ENCODE measurements at places on chromosomes 3 and 15.

GRCh38 chr3:171149526-171150116 is 123.1 kb upstream of the SLC2A2 start:
- DNase-seq = no peak

DNA sequence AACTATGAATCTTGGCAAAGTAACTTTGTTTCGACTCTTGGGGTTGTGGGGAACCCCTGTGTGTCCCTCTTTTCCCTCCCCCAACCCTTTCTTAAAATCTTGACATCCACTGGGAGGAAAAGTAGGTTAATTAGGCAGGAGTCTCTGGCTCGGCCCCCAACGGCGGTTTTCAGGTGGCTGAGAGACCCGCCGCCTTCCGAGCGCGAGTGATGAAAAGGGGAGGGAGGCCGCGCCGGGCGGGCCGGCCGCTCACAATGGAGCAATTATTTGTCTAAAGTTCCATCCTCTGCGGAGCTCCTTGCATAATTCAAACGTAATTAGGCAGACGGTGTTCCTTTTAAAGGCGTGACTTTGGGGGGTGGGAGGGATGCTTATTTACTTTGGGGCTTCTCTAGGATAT is 51.7 kb downstream of the ZIC4 start:
- DNase-seq = peak; percentile 10

DNA sequence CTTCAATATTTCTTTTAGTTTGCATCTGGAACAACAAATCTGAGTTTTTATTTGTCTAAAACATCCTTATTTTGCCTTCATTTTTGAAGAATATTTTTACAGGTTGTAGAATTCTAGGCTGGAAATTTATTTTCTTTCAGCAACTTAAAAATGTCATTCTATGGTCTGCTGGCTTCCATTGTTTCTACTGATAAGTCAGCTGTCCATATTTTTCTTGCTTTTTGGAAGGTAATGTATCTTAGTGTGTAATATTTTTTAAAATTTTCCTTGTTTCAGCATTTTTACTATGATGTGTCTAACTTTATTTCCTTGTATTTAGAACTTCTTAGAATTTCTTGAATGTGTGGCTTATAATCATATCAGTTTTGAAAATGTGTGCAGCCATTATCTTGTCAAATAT is 37.0 kb downstream of the SEMA6D start:
- DNase-seq = no peak

DNA sequence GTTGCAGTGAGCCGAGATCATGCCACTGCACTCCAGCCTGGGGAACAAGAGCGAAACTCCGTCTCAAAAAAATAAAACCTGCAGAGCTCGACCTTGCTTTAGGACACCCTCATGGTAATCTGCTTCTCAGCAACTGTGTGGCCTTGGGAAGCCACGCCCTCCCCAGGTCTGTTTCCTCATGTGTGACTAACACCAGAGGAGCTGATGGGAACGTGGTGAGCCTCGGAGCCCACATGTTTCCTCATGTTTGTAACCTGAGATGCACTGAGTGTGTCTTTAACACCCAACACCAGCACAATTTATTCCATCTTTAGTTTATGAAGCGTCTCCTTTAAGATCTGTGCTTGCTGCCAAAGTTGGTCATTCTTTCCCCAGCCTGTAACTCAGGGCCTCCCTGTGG is 142.8 kb downstream of the OCA2 start:
- DNase-seq = peak; percentile 4

DNA sequence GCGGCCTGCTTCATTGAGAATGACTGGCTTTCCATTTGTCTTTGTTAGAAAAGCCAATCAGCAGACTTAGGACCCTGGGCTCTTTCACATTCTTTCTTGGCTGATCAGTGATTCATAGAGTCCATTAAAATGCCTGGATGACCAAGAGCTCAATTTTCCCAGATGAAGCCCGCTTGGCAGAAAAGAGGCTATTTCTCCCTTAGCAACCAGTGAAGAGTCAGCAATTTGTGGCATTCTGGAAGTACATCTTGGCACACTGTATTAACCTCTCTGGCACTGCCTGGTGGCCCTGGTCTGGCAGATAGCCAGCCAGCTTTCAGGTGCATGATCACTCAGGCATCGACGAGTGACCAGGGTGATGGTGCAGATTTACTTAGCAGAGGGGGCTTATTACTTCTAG is 145.7 kb upstream of the PLAAT1 start:
- no peak for DNase-seq

- no peak for DNase-seq
Measured at GRCh38 chr3:68287101-68287500, 632.7 kb upstream of the SUCLG2 start.

GRCh38 chr3:67288466-67289106 is 290.5 kb downstream of the KBTBD8 start:
- DNase-seq = no peak

DNA sequence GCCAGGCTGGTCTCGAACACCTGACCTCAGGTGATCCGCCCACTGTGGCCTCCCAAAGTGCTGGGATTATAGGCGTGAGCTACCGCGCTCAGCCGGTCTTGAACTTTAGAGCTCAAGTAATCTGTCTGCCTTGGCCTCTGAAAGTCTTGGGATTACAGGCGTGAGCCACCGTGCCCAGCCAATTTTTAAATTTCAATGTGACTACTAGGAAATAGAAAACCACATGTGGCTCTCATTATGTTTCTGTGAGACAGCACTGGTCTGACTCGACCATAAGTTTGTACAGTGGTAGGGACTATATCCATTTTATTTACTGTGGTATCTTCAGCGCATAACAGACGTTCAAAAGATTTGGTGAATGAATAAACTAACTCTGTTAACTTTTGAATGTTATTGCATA is 9.1 kb downstream of the ZFAND6 start:
- DNase-seq = no peak

Data from choroid plexus epithelial cell (primary cell).